ENCODE measurements at places on chromosomes 1 and 21. TPM values are rescaled to one million over a fixed set of nuclear protein-coding genes. Genes with fewer than 3 reads are reported as not detected.

Gene FAM163A
- 0.05 TPM for total RNA-seq

Gene LCE2B
- total RNA-seq = not detected

Gene SIM2
- 0.05 TPM for total RNA-seq

Gene CYP4Z1
- total RNA-seq = not detected

Gene NBPF19
- total RNA-seq = 1.1 TPM

Gene NTPCR
- 15.3 TPM for total RNA-seq

Measured in dermis blood vessel endothelial cell (primary cell).